ENCODE measurements at places on chromosomes 7 and 10.

- DNase-seq, result no peak
Measured at GRCh38 chr10:125933693-125934092, 37.3 kb downstream of the FANK1 start.

DNA sequence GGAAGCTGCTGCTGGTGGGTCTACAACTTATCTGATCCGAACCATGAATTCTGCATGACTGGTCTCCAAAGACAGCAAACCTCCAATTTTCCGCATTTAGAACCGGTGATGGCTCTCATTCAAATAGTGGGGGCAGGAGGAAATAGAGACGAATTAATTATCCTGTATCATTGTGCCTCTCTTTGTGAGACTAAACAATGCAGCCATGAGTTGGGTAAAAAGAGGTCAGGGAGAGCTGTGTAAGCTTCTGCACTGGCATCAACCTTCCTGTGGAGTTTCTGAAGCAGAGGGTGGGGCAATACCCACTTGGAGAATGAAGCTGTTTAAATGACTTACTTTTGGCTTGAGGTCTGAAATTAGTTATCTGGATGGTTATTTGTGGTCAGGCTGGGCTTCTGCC lies 266.4 kb downstream of the SORCS3 start:
- DNase-seq, result no peak

DNA sequence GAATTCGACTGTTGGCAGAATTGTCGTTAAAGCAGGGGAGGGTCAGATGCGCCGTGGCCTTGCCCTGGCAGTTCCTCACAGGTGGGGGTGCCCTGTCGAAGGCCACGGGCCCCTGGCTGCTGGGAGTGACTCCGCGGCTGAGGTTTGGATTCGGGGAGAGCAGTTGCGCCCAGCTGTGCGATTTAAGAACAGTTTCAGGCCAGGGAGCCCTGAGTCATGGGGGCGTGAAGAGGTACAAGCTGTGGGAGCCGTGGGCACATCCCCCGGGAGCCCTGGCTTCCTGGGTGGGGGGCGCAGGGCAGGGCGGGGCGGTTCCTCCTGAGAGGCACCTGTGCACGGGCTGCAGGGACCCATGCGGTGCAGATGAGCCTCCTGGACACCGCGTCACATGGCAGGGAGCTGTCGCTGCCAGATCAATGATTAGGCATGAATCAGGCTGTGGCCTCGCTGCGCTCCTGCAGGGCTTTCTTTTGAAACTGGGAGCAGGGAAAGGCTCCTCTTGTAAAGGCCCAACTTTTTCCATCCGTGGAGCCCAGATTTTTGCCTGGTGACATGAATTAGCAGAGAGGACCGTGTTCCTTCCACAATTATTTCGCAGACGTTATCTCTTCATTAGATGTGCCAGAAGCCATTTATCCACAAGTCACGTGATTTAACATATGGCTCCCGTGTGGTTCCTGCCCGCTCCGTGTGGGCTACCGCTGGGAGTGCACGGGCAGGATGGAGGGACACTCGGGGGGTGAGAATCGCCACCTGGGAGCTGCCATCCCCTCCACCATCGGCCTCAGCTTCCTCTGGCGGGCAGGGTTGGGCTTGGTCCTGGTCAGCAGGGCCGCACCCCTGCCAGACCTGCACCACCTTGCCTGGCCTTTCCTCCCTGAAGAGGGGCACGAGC lies 918 bp downstream of the PWWP2B start:
- DNase-seq, result no peak

DNA sequence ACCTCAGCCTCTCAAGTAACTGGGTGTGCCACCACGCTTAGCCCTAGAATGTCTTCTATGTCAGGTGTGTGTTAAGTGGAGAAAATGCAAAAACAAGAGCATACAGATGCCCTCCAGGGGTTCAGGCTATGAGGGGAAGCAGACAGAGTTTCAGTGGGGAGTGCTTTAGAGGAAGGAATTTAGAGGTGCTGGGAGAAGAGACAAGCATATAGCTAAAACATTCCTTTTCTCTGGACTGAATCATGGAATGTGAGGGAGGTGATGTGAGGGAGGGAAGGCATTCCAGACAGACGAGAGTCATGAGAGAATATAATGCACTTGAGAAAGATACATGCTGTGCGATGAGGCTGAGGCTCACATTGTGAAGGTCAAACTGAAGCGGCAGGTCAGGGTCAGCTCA lies 6.6 kb upstream of the ZNF786 start:
- DNase-seq, result no peak

GRCh38 chr7:5776894-5777660 lies 4.4 kb downstream of the RNF216 start:
- DNase-seq, result no peak

GRCh38 chr7:44313621-44314031 lies 11.8 kb downstream of the CAMK2B start:
- no peak for DNase-seq

DNA sequence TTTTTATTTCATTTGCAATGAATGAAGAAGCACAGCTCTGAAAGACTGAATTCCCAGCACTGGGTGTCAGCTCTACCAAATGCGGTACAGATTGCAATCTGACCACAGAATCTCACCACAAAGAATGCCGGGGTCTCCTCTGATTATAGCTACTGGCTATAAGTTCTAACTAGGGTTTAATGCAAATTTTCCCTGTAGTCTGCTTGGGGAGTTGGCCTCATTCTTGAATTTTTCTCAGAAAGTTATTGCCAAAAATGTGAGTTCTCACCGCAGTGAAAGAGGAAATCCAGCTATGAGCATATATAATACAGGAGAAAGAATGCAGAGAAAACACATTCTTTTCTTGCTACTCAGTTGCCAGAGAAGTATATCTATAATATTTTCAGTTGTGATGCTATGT lies 1255.7 kb upstream of the LRRTM3 start:
- DNase-seq, result no peak

GRCh38 chr10:98632456-98633150 lies 185.9 kb upstream of the HPS1 start:
- DNase-seq, result no peak

DNA sequence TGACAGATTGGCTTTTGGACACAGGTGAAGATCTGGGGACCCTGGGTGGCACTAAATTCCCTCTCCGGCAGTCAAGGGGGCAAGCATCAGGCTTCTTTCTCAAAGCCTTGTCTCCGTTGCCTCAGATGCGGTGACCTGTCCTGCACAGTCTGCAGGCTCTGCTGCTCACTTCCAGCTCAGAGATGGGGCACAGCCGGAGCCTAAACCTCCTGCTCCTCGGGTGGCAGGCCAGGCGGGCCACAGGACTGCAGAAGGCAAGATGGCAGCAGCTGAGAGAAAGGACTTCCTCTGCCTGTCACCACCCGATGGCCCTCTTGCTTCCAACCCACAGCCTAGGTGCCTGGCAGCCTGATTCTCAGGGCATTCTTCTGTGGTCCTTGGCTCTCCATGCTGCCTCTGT lies 44.4 kb downstream of the ZC3HC1 start:
- no peak for DNase-seq

DNA sequence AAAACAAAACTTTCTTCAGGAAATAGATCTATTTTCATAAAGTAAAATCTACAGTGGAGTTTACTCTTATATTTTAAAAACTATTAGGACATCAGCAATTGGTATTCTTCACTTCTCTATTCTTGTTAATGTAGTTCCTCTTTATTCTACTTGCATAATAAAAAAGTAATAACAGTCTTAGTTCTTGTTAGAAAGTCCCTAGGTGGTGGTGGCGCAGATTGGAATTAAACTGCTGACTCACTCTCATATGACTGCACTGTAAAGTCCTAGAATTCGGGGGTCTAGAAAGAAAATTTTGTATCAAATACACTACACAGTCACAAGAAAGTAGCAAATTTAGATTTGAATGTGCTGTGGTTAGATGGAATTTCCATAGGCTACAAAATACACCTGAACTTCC lies 44.6 kb upstream of the TES start:
- no peak for DNase-seq

GRCh38 chr7:1857487-1858421 lies 187.7 kb downstream of the ELFN1 start:
- DNase-seq, result no peak

DNA sequence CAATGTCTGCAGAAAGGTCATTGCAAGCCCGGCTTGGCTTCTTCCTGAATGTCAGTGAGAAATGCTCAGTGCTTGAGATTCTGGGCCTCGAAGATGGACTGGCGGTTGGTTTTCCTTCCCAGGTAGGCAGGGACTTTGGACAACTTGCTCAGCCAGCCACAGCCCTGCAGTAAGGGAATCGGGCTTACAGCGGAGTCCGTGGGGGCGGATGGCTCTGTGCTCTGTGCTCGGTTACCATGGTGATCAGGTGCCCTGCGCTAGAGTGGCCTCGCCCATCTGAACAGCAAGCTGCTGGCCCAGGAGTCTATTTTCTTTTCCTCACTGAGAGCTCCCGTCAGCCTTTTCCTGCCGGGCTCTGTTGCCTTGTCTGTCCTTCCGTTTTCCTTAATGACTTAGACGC lies 77.8 kb upstream of the SH2B2 start:
- no peak for DNase-seq

DNA sequence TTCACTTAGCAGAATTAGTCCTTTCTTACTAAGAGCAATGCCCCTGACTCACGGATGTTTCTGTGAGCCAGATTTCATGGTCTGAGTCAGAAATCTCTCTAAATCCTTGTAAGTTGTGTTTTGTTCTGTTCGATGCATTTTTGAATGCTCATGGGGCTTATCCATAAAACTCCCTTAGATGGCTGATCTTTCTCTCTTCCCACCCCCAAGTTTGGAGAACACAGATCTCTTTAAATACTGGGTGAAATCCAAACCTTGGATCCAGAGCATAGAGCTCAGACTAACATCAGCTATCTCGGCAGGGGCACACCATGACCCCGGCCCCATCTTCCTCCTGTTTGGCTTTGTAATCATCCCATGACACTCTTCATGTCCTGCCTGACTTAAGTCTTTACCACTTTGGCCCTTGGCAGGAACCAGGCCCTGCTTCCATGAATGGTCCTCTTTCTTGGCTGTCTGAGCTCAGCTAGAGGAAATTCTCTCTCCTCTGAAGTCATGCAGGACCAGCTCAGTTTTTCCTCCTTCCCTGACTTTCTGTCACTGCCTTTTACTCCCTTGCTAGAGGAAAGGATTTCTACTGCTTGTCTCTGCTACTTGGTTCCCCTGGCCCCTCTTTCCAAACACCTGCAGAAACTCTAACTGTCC lies 120.4 kb upstream of the RAB11FIP2 start:
- no peak for DNase-seq

DNA sequence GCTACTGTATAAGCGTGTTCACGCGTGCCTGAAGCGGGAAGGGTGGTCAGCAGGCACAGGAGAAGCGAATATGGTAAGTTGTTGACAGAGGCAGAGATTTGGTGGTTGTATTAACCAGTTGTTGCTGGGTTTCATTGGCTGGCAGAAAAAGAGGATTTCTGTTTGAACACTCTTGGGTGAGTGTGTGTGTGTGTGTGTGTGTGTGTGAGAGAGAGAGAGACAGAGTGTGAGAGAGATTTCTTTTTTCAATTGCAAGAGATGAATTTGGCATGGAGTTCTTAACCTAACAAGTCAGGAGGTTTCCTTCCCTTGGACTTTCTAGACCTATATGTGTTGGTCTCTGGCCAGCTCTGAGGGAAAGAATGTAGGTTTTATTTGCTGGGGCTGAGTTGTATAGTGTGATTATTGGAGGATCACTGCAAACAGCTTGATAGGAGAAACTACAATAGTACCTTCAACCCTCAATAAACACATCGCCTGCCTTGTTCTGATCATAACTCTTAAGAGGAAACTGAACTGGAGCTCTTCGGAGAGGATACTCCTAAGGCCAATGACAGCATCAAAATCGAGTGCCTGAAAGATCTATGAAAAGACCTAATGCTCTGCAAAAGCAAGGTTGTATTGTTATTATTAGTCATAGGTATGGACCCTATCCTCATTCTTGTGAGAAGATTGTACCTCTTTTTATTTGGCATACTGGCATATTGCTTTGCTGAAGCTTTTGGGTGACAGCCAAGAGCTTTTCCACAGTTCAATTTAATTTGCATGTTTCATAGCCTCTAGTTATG lies 1.2 kb downstream of the MCU start:
- no peak for DNase-seq

DNA sequence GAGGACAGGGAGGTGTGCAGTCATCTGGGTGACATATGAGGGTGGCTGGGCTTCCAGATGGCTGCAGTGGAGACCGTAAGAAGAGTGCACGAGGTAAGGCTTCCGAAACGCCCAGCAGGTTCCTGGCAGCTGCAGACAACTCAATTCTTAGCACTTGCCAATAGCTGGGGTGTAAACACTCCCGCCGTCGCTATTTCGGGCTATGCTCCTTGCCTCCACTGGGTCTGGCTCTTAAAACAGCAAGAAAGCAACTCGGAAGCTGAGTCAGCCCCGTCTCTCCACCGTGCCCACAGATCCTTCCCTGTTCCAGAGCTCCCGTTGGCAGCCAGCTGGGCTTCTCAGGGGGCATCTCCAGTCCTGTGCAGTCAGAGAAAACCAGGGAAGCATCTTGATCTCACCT lies 6.1 kb upstream of the PDGFA start:
- DNase-seq, result no peak

- DNase-seq, result no peak
Measured at GRCh38 chr7:116713500-116713899, 41.5 kb downstream of the MET start.

DNA sequence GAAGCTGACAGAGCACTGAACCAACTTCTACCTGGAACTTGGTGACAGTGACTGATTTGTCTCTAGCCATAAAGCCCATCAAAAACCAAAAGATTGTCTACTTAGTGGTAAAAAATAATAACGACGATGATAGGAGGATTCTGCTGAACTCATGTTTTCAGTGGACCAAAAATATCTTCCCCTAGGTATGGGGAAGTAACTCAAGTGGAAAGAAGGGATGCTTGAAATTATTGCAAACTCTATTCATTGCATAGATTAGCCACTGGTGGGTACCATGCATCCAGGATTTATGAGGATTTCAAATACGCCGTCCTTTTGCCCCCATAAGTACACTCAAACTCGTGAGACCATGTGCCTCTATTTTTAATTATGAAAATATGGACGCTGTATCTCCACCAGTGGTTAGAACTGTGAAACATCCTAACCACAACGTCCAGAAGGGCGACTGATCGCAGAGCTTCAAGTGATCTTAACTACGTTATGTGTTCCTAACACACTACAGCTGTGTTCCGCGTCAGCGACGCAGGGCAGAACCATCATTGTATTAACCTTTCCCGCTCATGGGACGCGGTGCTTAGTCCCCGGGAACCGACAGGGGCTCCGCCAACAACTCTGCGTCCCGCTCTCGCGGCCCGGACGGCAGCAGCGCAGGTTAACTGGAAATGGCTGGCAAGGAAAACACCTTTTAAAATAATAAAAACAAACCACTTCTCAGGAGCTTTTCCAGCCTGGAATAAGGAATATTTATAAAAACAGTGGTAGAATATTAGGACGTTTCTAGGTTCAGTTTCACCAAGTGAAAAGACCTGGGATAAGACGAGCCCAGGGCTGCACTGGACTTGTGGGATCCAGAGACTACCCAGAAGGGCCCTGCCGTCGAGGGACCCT lies 776 bp downstream of the PEX1 start:
- DNase-seq, result no peak

DNA sequence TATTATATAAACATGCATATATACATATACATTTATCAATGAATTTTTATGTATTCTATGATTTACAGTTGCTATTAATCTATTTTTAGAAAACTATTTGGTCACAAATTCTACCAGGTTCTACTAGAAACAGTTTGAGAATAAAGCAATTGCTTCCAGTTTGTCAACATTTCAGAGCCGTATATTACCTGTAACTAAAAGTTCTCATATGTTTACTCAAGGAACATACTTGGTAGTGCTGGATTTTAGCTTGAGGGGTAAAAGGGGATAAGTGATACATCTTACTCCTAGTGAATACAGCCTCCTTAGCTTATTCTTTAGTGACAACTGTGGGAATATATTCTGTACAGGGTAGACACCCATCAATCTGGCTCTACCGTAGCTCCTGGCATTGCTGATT lies 1590.5 kb upstream of the LRRTM3 start:
- DNase-seq, result no peak
